ENCODE measurements at places on chromosomes 12 and 14.

GRCh38 chr12:108106599-108106998, 22.5 kb upstream of the WSCD2 start:
- no peak for DNase-seq

DNA sequence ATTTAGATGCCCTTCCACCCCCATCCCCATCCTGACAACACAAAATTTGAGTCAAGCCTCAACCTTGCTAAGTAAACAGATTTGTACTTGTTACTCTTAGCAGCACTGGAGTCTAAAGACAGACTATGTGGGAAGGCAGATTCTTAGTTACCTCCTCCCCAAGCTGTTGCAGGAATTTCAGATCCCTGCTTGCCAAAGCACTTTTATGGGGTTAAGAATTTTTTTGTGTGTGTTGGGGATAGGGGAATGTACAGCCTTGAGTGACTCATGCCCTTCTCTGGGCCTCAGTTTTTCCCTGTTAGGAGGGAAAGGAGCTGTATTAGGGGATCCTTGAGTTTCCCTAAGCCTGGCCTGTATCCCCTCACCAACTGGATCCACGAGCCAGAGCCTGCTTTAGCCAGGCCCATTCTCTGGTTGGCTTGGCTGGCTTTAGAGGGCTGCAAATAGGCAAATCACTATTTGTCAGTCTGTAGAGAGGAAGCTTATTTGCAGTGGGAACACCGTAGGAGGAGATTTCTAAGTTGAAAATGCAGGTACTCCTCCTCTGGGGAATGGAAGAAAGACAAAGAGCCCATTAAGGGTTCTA, 27.7 kb upstream of the RNU6-8 start:
- no peak for DNase-seq

GRCh38 chr14:21070610-21071224, 613 bp downstream of the ARHGEF40 start:
- DNase-seq, result no peak

DNA sequence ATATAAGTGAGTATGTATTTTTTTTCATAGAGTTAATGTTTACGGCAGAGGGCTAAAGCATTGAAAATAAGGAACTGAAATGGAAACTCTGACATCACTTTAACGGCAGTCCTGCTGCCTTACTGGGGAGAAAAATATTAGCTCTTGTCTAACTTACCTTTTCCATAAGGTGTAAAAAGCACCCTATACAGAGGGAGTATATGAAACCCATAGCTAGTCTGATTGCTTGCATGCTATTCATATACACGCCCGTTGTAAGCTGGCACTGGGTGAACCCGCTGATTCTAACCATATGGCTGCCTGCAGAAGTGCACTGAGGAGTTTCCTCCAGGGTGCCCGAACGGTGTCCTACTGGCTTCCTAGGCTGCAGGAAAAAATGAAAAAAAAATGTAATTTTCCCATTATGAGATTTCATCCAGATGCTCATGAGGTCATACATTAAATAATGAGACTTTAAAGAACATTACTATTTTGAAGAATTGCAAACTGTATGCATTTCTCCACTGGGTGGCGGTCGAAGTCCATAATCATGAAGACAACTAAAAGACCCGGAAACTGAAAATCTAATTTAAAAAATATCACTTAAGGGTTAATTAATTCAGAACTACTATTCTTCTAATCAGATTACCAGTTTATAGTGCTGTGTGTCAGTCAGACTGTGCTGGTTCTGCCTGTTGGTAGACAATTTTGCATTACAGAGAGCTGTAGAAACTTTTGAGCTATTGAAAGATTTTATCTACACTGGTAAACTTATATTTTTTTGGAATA, 144.7 kb downstream of the ALX1 start:
- no peak for DNase-seq

DNA sequence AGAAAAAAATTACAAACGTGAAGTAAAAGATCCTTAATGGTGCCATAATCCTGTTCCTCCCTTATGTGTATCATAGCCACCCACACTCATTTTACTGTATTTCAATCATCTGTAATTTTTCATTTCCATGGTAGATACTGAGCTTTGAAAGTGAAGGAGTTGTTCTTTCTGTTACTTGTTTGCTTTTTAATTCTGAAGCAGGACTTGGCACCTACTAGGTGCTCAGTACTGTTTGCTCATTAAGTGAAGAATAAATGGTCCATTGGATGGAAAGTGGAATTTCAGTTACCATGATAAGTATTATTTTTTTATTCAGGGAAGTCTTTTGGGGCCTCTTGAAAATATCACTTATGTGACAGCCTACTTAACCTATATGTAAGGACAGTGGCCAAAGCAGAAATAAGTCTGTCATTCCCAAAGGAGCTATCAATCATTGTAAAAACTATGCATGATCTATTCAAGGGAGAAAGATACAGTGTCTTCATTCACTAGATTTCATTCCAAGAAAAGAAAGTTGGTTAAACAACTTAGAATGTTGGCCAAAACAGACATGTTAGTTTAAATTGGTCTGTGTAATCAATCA, 1244.4 kb upstream of the SEL1L start:
- DNase-seq, result no peak

- DNase-seq, result no peak
These were observed 178.9 kb upstream of the NRXN3 start for GRCh38 chr14:77991128-77991772.

GRCh38 chr14:85581691-85582090, 51.7 kb downstream of the FLRT2 start:
- DNase-seq, result no peak

DNA sequence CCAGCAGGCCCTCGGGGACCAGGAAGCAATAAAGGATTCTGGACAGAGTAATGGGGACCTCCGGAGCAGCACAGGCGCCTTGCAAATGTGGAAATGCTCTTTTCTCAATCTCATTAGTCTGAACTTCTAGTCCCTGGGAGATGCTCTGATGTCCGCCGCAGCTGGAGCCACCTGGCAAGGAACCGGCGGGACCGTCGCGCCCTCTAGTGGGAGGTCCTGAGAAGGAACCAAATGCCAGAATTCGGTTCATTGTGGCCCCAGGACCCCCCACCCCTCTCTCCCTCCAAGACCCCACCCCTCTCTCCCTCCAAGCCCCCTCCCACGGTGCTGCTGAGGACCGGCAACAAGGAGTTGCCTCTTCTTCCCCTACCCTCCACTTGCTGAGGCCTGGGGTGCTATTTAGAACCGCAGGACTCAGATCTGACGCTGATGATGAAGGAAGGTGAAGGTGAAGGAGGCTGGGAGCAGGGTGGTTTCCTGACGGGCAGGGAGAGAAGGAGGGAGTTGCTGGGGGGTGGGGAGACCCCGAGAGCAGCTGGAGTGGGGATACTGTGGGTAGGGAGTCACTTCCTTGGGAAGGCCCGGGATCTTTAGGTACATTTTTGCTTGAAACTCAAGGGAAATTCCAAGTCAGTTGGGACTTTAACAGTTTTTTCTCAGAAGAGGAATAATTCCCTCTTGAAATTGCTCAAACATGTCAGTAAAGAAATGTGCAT, 42.5 kb downstream of the SMIM41 start:
- no peak for DNase-seq

DNA sequence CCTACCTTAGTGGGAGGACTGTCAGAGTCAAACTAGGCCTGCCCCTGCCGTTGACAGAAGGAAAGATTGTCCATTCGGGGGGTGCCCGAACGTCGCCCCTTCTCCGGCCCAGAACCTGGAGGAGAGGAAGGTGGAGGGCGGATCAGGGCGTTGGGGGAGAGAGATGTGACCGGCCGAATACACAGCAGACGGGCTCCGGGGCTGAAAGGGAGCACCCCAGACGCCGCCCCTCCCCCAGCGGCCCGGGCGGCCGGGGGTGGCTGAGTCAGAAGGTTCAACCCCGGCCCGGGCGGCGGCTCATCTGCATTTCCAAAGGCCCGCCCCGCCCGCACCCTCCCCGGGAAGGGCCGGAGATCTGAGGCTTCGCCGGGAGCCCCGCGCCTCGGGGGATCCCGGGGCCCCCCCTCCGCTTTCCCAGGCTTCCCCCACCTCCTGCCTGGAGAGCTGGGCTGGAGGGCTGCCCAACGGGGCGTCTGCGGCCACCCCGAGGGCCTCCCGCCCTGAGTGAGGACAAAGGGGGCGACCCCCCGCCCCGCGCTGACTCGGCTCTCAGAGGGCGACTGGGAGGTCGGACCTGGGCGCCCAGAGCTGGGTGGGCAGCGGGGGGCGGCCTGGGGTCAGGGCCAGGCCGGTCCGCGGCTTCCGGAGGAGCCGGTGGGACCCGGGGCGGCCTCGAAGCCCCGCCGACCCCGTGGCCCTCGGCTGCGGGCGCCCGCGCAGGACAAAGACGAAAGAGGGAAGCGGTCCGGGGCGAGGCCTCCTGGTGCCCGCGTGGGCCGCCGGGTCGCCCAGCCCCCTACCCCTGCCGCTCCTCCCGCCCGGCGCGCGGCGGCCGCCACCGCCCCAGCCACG, 3.7 kb upstream of the SETD1B start:
- DNase-seq, result no peak

DNA sequence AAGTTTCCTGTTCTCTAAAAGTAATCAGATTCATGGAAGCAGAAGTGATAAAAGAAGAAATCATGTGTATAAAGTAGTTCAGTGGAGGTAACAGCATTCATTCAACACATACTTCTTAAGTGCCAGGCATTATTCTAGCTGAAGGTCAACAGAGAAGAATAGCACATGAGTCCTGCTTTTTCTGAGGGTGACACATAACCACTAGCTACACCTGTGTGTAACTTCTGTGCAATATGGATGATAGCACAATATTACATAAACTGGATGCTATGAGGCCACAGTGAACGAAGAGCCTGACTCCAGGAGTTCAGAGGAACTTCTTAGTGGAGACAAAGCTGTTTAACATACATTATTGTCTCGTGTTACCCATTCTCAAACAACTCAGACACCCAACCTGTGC, 114.3 kb upstream of the PCED1B start:
- no peak for DNase-seq

GRCh38 chr12:14828892-14829291, 14.4 kb downstream of the ART4 start:
- DNase-seq, result no peak

GRCh38 chr12:67939611-67940010, 49.6 kb upstream of the IFNG-AS1 start:
- DNase-seq, result no peak

All from cortex of kidney (tissue), 1 donor.